ENCODE measurements at places on chromosomes 16 and 17.

DNA sequence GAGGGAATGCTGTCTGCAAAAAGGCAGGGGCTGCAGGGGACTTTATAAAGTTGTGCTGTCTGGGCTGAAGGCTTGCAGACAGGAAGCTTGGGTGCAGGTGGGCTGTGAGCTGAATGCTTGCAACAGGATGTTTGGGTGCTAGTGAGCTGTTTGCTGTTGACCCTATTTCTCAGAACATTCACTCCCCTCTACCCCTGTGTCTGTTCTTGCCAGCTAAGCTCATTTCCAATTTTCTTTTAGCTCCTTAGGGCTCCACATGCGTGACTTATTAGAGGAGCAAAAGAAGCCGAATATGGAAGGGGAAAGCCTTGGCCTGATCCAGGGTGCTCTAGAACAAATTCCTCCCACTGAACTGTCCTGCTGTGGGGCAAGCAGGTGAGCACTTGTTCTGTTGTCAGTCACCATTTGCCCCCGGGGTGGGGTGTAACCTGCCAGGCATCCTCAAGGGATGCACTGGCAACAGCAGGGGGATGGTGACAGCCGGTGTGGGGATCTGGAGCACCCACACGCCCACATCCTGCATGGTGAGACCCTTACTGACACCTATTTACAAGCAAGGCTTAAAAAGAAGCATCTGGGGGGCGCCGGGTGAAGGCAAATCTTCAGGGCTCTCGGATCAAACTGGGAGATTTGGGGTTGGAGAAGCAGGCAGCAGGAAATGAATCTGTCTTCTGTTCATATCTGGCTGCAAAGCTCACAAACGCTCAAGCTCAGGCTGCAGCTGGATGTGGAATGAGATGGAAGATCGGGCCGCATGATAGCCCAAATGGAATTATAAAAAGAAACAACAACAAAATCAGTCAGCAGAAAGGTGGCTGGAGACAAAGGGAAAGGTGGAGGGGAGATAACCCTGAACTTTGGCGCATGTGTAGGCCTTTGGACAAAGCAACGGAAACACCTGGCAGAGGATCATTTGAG is 21.1 kb upstream of the NUP93 start:
- DNase-seq: no peak

DNA sequence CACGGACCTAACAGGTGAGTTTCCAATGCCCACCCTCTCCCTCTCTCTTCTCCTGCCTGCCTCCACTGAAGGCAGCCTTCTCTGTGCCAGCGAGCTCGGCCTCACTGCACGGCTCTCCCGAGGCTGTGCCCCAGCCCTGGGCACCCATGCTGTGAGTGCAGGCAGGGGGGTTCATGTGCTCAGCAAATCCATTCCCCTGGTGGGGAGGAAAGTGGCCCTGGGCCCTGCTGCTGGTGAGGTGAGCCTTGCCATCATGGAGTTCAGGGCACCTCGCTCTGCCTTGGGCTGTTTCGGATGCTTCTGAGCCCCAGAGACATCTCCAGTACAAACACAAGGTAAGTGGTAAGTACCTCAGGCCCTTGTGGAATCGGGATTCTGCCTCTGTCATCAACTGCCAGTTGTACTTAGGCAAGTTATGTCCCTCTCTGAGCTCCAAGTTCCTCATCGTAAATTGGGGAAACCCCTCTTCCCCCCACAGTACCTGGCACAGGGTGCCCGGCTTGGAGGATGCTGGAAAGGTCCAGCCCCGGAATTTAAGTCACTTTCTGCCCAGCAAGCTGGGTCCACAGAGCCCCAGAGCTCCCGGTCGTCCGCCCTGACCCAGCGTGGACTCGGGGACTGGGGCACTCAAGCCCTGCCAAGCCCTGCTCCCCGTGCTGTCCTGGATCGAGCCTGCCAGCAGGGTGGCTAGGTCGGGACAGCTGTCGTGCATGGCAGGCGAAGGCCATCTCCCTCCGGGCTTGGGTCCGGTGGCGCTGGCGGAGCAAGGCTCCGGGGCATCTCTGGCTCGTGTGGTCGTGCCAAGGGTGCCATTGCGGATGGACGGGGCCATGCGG is 684 bp upstream of the NUDT16L1 start:
- DNase-seq: no peak

DNA sequence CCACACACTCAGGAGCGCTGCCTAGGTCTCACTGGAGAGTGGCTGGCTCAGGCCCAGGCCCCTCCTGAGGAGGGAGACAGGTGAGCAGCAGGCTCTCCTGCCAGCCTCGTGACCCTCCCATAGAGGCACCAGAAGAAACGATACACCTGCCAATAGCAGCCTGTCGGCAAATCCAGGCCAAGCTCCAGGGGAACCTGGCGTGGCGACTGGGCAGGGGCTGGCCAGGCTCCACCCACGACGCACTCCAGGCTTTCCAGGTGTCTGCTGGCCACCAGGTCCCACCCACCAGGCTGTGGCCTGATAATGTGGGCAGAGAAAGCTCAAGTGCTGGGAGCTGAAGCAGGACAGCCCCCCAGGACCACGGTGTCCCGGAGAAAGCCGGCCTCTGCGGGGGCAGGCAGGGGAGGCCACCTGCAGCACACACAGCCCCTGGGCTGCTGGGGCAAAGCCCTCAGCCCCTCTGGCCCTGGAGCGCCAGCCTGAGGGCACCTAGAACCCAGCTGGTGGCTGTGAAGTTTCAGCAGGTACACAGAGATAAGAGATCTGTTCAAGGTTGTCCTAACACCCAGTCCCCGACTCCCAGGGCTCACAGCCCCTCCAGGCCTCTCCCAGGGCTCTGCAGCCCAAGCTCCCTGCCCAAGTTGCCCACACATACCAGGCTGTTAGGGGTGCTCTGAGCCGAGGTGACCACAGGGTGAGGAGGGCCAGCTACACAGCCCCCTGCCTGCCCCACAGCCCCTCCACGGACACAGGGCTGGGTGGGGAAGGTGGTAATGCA is 2.4 kb downstream of the PGAP6 start:
- DNase-seq: no peak

DNA sequence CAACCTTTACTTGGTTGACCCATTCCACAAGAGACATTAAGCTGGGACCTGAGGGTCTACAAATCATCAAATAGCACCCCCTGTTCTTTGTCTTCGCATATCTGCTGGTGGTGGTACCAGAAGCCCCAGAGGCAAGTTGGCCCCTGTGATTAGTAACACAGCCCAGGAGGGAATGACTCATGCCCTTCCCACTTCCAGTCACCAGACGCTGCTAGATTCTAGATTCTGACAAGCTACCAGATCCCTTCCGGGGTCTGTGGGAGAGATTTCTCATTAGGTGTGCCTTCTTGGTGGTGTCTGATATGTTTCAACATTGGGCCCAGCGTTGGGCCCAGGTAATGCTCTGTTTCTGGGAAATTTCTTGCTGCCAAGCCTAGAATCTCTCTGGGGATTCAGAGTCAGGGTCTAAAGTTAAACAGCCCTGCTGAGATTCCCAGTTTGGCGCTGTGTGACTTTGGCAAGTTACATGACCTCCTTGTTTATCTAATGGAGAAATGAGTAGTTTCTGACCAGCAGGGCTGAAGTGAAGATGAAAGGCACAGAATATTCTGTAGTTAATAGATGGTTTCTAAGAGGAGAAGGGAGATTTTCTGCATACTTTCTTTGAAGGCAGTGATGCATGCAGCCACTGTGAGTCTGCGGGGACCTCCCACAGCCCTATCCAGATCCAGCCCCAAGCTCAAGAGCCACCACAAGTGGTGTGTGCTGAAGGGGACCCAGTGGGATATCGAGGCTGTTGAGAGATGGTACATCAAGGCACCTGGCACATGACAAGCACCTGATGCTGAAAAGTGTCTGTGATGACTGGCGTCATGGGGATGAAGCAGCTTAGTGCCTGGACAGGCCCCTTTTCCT is 3.9 kb downstream of the TRPV2 start:
- no peak for DNase-seq

DNA sequence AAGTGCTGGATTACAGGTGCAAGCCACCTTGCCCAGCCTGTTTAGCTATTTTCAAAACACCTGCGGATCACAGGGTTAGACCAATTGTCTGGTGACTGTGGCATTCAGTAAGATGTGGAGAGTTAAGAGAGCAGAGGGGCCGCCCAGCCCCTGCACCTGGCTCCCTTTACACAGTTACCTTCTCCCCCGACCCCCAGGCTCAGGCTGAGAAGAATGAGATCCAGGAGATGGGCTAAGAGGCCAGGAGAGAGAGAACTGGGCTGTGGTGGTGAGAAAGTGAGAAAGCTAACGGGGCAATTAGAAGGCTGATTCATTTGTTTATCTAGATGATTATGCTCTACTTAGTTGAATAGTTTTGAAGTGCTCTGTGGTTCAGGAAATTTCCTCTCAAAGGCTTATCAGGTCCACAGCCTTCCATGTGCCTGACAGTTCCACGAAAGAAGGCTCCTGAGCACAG is 67.8 kb upstream of the AXIN2 start:
- no peak for DNase-seq

DNA sequence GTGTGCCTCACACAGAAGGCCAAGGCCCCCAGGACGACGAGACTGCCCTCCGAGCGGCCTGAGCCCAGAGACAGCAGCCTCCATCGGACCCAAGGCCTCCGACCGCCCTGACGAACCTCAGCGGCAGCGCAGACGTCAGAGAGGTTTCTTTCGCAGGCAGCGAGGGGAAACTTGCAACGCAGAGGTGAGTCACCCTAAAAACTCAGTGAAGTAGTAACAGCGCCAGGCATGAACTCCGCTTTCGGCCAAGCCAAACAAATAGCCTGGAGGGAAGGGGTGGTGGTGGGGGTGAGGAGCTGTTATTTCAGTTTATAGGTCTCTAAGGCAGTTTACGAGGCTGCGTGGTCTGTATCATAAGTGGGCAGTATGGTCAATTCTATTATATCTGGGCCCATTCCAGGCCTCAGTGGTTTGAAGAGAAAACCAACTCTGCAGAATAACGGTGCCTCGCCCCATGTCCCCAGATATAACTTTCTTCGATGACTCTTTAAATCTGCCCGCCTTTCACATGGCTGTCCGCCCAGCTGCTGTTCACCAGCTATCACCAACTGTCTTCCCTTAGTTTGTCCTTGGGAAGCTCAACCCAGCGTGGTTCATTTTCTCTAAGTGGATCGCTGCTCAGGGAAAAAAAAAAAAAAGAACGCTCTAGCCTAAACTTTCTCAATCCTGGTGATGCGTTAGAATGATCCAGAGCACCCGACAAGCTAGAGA is 43.5 kb upstream of the FOXF1 start:
- no peak for DNase-seq

DNA sequence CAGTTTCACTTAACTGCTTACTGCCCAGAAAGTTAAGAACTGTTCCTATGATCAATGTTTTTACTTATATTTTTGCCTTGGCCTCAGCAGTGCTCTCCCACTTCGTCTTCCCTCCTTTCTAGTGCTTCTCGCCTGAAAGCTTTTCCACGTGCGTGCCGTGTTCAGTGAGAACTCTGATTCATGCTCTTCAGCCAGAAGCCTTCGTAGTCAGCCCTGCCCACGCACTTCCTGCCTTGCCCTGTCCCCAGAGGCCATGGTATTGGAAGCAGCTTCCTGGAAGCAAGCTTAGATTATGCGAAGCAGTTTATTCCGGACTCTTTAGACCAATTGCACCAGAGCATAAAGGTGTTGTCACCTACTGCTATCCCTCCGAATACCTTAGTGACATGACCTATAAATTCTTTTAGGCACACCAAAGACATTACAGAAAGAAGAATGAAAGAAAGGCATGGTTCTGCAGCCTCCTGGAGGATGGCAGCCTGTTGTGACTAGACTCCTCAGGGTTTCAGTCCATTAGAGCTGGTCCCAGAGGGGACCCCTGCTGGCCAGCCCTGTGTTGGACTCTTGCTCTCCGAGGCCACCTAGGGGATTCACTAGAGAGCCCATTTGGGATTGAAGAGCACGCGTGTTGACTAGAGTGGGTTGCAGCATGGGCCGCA is 105.2 kb downstream of the RPTOR start:
- DNase-seq: no peak

DNA sequence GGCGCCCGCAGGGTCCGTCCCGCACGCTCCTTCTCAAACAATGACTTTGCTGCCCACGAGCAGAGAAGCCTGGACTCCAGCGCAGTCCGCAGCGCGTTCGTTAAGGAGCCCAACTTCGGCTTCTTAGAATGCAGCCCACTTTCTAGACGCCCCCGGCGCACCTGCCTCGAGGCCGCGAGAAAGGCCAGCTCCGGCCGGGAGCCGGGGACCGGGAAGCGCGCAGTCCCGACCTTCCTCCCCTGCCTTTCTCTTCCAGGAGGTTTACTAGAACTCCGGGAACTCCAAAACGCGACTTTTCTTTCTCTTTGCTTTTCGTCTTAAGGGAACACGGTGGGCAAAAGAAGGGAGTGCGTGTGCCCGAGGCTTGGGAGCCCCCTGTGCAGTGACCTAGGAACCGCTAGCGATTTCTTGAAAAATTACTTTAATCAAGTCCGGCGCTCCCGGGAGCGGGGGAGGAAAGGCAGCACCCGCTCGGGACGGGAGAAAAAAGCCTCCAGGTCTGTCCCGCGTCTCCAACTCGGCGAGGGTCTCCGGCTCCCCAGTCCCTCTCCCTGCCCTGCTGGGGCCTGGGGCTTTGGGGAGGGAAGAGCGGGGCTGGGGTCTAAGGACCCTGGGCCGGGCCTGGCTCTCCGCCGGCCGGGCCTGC is 2.6 kb downstream of the HNF1B start:
- DNase-seq: no peak

DNA sequence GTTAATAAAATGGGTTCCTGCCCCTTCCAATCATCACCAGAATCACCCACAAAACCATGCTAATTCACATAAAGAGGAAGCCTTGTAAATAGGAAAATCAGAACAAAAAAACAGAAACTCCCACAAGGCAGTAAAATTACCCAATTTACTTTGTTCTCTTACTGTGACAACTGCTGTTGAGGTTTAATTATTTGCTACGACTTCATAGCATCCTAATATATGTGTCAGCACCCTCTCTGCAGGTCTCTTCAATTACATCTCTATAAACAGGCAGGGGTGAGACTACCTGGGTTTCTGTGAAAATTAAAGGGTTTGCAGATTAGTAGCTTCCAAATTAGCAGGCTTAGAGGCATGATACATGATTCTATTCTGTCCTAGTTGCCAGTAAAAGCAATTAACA is 2.7 kb downstream of the WDR59 start:
- DNase-seq: no peak

GRCh38 chr16:2088759-2089358 is 41.1 kb downstream of the TSC2 start:
- no peak for DNase-seq

DNA sequence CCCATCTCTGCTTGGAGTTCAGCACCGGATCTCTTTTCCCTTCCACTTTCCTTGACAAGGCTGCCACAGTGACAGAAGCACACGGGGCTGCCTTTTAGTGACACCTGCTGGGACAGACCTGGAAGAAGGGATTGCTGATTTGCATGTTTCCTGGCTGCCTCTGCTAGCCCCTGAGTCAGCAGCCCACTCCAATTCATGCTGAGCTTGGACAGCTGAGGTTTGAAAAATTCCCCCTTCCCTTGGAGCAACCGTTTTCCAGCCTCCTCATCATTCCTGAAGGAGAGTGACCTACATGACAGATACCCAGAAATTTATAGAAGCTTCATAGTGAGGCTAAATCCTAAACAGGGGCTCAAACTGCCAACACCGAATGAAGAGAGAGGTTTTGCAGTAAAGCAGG is 18.8 kb upstream of the RBL2 start:
- no peak for DNase-seq

- no peak for DNase-seq
Measured at GRCh38 chr17:76079956-76080767, 1.2 kb downstream of the ZACN start.

- no peak for DNase-seq
Measured at GRCh38 chr16:55506083-55506482, 2.8 kb upstream of the LPCAT2 start.
